ENCODE measurements at places on chromosomes 12 and 14.

DNA sequence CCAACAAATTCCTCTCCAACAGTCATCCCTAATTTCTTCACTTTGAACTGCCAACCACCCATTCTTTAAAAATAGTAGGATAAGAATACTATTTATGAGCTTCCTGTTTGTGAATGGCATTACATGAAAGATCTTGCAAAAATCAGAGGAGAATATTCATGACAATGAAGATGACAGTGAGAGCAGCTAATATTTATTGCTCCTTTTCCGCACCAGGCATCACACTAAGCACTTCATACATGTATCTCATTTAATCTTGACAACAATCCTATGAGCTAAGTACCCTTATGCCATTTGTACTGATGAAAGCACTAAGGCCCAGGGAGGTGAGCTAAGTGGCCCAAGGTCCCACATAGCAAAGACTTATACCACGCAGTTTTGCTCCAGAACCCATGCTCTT, 37.3 kb upstream of the CAPRIN2 start:
- no peak for DNase-seq

- no peak for DNase-seq
Measured at GRCh38 chr14:95273001-95273978, 46.4 kb downstream of the CLMN start.

GRCh38 chr14:104595911-104596450, 8.6 kb downstream of the TMEM179 start:
- DNase-seq, result no peak

GRCh38 chr14:41925409-41925808, 318.7 kb downstream of the LRFN5 start:
- DNase-seq, result no peak

GRCh38 chr14:19743256-19743655, at the start of gene OR4Q3:
Gene OR4Q3, plus strand, starts transcription at chr14:19743571.
- no peak for DNase-seq

GRCh38 chr12:452667-453210, 7.0 kb upstream of the B4GALNT3 start:
- no peak for DNase-seq
